K562 (cell line): ENCODE measurements at places on chromosomes 6 and 20.

DNA sequence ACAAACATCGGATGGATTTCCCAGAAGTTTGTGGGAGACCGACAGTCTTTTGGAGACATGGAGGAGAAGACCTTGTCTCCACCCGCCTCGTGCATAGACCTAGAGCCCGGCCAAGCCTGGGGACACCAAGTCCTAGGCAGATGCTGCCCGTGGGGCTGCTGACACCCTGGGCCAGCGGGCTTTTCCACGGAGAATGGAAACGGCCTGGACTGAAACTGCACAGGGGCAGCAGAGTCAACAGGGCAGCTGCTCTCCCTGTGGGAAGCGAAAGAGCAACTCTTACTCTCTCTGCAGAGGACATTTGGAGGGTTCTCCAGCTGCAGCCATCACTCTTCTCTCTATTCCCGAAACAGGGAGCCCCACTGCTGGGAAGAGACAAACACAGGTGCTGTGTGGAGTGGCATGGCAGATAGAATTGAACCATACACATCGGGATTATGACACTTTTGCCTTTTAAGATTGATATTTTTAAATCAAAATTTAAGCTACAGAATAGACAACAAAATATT, 401.2 kb downstream of the THBS2 start:
- no peak for DNase-seq

GRCh38 chr6:111550195-111550594, 55.5 kb downstream of the TRAF3IP2 start:
- DNase-seq = no peak

GRCh38 chr6:4084444-4085331, 5.8 kb upstream of the FAM217A start:
- no peak for DNase-seq

DNA sequence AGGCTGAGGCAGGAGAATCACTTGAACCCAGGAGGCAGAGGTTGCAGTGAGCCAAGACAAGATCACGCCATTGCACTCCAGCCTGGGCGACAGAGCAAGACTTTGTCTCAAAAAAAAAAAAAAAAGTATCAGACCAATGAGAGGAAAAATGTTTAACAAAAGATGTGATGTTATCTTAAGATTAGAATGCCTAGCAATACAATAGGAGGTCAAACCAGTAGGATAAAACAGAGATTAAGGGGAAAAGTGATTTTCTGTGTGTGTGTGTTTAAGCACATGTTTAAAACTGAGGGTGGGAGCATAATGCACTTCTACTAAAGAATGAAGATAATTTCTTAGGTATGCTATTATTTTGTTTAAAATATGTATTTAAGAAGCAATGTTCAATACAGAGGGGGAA, 17.9 kb downstream of the COL19A1 start:
- DNase-seq = no peak

- DNase-seq = no peak
These were observed 117.8 kb downstream of the RTN4IP1 start for GRCh38 chr6:106511288-106512047.

GRCh38 chr6:105838171-105838570, 248.0 kb upstream of the PRDM1 start:
- no peak for DNase-seq

GRCh38 chr20:32779500-32780211, 17.5 kb downstream of the DNMT3B start:
- peak; percentile 87 for DNase-seq

DNA sequence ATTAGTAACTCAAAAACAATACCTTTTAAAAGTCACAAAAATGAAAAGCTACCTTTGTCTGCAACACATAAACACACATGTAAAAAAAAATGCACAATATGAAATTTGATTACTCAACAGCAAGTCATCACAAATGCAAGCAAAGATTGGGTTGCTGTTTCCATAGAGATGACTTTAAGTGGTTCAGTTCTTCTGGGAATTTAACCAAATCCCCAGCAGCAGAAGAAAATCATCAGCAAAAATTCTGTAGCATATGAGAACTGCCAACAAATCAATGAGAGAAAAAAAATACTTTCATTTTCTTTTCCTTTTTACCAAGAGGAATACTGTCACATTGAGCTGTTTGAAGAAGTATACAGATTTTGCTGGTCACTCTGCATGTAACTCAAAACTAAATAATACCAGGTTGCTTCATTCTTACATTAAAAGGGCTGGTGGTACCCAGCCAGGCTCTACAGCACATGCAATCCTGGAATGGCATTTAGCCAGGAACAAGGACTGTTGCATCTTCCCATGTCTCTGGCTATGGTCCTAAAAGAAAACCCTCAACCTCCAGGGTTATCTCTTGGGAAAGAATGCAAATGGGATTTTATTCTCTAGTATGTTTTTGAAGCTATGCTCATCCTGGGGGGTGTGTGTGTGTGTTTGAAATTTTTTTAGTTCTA, 158.3 kb downstream of the OPRM1 start:
- DNase-seq = no peak

DNA sequence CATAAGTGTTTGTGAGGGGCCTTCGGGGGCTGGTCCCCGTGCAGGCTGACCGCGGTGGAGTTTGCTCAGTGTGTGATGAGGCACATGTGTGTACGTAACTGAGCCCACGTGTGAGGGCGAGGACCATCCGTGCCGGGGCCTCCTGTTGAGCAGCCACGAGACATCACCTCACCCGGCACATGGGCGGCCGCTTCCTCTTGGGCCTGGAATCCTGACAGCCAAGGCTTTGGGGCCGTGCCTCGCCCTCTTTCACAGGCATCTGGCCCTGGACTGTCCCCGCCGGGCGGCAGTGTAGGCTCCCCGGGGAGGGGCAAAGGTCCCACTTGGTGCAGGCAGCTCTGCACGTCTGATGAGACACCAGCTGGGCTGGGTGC, 202.3 kb downstream of the DLL1 start:
- no peak for DNase-seq

DNA sequence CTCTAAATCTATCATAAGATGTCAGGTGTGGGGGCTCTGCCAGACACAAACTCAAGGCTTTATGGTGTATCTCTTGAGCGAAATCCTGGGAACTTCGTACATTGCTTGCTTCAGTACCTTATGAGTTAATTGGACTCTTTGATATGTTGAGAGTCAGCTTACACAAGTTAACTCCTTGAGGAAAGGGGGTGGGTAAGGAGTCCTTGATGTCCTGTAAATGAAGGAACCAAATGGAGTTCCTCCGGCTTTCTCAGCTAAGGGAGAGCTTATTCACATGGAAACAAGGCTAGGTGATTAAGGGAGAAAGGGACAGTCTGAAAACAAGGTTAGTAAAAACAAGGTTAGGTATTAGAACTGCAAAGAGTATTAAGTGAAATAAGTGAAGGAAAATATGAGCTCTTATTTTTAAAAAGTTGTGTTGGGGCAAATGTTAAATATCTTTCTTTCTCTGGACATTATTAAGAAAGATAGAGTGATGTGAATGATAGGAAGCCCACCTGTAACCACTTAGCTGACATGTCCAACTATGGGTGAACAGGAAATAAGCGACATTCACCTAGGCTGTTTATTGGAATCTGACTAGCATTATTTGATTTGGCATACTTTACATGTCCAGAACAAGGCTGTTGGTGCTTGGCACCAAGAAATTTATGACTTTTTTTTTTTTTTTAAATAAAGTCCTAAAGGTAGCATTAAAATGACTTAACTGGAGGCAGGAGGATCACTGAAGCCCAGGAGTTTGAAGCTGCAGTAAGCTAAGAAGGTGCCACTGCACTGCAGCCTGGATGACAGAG, 26.5 kb downstream of the GTF2H5 start:
- DNase-seq = no peak

- no peak for DNase-seq
These were observed 1.2 kb downstream of the SNX21 start for GRCh38 chr20:45834797-45835161.

DNA sequence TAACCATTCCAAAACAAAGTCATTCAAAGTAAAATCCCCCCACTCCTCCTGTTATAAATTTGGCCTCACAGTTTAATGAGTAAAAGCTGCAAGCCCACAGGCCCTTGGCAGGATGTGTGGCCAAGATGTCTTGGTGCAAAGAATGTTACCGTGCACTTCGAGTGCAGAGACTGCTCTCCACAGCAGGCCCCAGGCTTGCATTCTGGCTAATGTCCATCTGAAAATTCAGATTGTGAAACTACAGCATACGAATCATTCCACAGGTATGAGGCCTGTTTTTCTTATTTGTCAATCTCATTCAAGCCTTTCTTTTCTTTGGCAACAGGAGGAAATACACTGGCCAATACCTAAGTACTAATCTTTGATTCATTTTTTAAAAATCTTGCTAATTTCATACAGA, 7.1 kb downstream of the RPS6KA2 start:
- DNase-seq = no peak

DNA sequence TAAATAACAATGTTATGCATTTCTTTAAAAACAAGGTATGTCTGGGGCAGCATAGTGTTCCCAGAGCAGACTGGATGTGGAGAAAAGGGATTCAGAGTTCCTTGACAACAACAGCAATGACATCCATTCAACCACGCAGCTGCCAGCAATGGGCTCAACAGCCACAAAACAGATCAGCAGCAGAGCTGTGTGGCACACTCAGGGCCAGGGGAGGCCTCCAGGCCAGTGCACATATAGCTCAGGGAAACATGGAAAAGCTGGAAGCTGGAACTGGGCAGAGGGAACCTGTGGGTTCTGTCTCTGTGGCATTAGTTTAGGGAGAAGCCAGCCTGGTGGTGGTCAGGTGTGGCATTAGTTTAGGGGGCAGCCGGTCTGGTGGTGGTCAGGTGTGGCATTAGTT, 148.3 kb downstream of the SMOC2 start:
- no peak for DNase-seq

DNA sequence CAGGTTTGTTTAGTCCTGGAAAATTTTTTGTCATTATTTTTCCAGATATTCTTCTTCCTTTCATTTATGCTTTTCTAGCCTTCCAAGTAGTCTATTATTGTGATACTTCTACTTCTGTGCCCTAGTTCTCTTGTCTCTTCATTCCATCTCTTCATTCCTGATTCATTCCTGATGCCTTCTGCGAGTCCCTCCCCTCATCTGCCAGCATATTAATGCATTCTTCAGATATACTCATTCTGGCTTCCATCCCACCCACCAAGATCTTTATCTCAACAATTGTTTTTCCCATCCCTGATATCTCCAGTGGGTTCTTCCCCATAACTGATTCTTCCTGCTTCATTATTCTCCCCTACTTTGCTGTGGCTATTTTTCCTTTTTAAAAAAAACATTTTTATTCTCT, 35.2 kb downstream of the ALDH5A1 start:
- DNase-seq = no peak

DNA sequence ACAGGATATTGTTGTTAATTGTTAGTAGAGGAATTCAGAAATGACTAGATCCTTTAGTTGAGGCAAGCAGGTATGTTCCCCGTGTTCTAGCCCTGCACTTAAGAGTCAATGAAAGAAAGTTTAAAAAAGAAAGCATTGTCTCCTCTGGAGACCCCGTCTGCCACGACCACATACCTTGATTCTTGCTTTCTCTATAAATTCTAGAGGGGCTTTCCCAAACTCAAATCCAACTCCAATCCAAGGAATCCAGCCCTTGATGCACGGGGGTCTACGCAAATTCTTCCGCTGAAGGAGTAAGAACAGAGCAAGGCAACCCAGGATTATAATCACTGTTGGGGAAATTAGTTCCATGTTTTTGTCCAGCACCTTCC, 401 bp downstream of the CYP39A1 start:
- DNase-seq = no peak

DNA sequence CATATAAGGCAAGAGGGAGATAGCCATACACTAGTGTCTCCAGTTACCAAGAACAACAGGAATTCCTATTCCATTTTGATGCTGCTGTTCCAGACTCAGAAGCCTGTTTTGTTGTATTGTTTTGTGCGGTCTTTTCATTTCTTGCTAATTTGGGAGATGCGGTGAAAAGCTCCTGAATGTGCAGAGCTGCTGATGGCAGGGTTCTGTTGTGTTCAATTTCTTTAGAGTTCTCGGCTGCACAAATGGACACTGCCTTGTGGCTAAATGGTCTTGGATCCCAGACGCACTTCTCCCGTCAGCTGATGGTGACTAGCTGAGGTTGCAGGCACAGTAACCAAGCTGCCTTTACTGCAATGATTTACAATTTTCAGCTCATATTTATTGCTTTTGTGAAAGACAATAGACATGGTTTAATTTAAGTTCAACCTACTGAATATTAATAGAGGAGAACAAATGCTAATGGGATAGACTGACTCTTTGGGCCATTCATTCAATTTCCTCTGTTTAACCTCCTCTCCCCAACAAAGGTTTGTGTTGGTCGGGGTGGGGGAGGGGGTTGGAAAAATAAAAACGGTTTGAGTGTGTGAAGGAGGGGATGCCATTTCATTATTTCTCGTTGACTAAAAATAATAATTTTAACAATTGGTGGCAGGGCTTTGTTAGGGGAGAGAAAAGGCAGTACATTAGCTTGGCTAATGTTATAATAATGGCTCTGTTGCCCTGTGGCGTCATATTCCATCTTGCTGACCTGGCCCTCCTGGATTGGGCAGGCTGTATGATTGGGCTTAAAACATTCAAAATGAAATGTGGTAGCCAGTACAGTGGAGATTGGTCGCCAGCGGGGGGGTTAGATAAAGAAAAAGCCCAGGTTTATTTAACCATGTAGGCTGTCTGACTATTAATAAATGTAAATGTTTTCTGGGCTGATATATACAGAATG, 159.5 kb downstream of the JARID2 start:
- no peak for DNase-seq

DNA sequence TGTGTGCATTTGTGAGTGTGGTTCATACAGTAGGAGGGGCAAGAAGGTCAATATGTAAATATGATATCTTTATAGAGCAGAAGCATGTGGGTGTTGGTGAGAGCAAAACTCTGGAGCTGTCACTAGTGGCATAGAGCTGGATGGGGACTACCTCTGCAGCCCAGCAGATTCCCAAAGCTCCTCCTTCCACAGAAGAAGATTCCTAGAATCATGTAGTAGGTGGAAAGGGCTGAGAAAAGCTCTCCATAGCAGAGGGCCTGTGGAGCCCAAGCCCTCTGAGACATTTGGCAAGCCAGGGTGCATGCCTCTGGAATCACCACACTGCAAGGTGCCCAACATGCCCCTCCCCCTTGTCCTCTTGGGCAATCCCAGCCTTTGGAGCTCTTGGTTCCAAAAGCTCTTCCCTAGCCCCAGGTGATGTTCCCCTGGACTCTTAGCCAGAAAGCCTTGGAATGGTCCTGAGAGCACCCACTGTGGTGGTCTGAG, 233.2 kb downstream of the LRFN2 start:
- DNase-seq = peak; percentile 3

GRCh38 chr6:20188630-20189075, 23.6 kb downstream of the MBOAT1 start:
- peak; percentile 37 for DNase-seq

DNA sequence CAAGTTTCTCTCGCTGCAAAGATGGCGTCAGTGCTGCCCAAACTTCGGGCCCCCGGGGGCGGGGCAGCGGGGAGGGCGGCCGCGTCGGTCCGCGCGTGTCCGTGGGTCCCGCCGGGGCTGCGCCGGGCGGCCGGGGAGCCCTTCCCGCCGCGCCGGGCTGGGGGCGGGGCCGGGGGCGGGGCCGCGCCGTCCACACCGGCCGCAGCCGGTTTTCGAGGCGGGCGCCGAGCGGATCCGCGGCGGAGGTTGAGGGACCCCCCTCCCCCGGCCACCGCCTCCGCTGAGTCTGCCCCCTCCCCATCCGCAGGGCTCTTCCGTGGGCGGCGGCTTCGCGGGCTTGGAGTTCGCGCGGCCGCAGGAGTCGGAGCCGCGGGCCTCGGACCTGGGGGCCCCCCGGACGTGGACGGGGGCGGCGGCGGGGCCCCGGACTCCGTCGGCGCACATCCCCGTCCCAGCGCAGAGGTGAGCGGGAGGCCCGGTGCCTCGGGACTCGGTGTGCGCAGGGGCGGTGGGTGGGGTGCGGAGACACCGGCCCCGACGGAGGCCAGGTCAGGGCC, 572 bp downstream of the SLC2A4RG start:
- DNase-seq = peak; percentile 83

- DNase-seq = no peak
These were observed 260.2 kb upstream of the IRAK1BP1 start for GRCh38 chr6:78607189-78607588.

GRCh38 chr20:53760025-53760441, 166.4 kb upstream of the ZNF217 start:
- no peak for DNase-seq
